GM23338 (cell line): ENCODE measurements at places on chromosomes 4 and X.

DNA sequence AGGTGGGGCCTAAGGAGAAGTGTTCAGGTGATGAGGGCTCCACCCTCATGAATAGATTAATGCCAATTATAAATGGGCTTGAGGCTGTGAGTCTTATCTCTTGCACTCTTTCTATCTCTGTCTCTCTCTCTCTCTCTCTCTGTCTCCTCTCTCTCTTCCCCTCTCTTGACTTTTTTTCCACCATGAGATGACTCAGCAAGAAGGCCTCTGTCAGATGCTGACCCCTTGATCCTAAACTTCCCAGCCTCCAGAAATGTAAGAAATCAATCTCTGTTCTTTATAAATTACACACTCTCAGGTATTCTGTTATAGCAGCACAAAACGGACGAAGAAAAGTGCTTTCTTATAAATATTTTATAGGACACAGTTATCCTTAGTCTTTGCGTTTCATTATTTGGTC, 184.9 kb upstream of the PCDH7 start:
- DNase-seq = no peak

DNA sequence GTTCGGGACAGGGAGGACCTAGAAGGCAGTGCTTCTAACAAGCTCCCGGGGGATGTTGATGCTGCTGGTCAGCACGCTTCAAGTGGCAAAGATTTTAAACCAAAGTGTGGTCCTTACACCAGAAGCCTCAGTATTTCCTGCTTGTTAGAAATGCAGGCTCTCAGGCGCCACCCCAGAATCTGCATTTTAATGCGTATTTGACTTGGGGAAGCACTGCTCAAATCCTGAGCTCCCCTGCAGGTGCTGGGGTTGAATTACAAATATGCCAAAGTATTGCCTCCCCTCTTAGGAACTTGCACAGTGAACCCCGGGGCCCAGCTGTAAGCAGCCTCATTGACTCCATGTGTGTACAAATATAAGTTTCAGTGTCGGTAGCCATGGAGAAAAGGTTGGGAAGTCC, 70.8 kb upstream of the RAI2 start:
- peak; percentile 39 for DNase-seq

- no peak for DNase-seq
Measured at GRCh38 chr4:185283723-185284122, 74.3 kb downstream of the SNX25 start.

- no peak for DNase-seq
Measured at GRCh38 chr4:26524011-26524410, 33.7 kb upstream of the CCKAR start.

DNA sequence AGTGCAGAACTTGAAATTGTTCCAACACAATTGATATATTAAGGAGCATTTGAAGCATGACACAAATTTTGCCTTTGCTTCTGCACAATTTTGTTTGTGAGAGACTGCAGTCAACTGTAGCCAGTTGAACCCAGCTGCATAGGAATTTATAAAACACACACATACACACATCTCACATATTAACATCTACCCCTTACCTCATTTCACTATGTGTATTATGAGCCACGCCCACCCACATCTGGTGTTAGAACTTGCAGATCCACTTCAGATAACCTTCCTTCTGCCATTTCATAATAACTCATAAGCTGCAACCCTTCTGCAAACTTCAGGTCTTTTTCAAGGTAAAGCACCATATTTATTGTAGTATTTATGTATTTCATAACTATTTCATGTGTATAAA, 188.1 kb upstream of the WDFY3 start:
- DNase-seq = no peak
